ENCODE measurements at places on chromosomes 7 and 10.

DNA sequence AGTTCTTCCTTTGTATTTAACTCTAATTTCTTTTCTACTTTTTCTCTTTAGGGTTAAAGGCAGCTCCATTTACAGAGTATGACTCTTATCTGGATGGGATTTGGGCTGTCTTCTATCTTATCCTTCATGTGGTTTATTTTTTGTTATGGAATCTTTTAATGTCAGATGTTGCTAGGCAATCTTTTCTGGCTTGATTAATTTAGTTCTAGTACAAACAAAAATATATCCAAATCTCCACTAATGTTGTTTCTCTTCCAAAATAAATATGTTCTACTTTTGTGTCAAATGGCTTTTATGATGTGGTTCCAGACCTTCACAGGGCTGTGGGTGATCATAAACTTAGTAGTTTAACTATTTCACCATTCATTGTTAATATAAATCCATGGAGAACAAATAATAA lies 246.9 kb downstream of the AHR start:
- DNase-seq = no peak

GRCh38 chr10:76432016-76433012 lies 1000.9 kb downstream of the LRMDA start:
- DNase-seq = no peak

GRCh38 chr10:47031211-47031900 lies 120.1 kb downstream of the PTPN20 start:
- no peak for DNase-seq

- no peak for DNase-seq
Measured at GRCh38 chr7:1059200-1060091, 15.1 kb downstream of the GPR146 start.

DNA sequence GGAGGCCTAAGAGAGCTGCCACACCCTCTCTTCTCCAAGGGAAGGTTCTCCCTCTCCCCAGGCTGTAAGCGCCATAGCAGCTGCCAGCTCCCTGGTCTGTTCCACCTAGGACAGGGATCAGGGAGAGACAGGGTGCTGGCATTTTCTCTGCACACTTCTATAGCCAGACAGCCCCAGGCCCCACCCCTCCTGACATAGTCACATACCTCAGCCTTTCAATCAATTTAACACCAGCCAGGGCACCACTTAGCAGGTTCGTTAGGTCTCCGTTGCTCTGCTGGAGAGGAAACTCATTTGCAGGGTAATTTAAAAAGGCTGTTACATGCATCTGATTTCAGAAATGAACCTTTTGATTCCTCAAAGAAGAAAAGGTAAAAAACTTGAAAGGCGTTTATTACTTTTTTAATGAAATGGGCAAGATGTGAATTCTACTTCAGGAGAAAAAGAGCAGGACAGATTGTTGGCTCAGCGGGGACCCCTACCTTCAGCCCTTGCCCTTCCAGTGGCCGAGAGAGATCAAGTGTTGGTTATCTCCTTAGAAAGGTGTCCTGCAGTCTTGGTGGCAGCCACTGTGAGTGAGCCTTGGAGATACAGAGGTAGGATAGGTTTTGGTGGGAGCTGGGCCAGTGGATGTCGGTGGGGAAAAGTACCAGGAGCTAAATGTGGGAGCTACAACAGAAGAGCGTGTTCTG lies 180.5 kb upstream of the GALNT17 start:
- no peak for DNase-seq

DNA sequence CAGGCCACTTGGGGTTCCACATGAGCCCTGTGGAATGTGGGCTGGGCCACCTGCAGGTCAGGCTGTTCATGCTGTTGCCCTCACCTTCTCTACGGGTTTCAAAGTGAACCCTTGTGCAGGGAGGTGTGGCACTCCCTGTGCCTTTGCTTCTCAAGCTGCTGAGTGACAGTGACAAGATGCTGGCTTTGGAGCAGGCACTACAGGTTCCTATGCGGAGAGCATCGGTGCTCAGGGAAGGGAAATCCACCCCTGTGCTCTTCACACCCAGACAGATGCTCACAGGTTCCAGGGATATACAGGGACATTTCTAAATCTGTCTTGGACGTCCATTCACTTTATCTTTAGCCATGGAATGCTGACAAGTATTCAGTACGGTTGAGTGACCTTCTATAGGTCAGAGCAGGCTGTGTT lies 1005.0 kb downstream of the LRMDA start:
- DNase-seq = no peak

DNA sequence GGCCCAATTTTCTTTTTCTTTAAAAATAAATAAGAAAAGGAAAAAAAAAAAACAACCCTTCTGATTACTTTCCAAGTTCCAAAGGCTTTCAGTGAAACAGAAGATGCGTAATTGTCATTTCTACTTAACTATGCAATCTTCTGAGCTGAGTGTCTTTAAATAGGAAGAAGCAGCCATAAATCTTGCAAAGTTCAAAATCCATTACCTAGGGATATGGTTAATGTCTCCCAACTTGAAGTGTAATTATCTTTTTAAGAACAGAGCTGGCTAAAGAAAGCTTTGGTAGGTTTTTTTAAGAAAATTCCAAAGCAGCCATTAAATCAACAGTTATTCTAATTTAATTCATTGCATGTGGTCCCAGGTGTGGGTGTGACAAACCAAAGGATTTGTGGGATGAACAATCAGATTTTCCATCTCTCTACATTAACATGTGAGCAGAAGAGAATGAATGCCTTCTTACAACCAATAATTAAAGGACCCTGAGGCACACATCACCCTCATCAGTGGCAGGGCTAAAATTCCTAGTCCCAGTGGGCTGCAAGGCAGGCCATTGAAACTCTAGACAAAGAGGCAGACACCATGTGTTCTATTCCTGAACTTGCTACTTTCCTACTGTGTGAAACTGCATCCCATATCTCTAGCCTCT lies 419.2 kb downstream of the REEP3 start:
- DNase-seq = no peak

DNA sequence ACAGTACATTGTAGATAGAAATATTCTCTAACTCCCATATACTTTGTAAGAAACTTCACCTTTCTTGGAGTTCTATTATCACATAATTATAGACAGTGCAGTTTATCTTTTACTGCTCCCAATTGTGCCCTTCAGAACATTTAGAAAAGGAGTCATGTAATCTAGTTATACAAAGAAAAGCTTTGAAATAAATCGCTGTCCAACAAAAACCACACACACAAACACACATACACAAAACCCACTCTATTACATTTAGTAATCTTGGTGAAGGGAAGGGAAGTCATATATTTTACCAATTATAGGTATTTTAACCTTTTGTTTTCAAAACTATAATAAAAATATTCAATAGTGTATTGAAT lies 26.9 kb downstream of the ARL4A start:
- no peak for DNase-seq

- peak; percentile 93 for DNase-seq
Measured at GRCh38 chr10:58833771-58834561, 321.3 kb downstream of the BICC1 start.

DNA sequence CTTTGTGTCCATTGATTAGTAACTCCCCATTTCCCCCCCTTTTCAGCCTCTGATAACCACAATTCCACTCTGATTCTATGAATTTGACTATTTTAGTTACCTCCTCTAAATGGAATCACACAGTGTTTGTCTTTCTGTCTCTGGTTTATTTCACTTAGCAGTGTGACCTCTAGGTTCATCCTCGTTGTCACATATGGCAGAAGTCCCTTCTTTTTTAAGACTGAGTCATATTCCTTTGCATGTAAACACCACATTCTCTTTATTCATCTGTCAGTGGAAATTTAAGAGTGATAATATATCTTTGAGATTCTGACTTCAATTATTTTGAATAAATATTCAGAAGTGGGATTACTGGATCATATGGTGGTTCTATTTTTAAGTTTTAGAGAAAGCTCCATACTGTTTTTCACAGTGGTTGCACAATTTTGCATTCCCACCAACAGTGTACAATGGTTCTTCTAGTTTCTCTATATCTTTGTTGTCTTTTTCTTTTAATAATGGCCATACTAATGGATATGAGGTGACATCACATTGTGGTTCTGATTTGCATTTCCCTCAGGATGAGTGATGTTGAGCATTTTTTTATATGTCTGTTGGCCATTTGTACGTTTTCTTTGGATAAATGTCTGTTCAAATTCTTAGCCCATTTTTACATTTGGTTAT lies 126.1 kb upstream of the GRB10 start:
- DNase-seq = no peak

DNA sequence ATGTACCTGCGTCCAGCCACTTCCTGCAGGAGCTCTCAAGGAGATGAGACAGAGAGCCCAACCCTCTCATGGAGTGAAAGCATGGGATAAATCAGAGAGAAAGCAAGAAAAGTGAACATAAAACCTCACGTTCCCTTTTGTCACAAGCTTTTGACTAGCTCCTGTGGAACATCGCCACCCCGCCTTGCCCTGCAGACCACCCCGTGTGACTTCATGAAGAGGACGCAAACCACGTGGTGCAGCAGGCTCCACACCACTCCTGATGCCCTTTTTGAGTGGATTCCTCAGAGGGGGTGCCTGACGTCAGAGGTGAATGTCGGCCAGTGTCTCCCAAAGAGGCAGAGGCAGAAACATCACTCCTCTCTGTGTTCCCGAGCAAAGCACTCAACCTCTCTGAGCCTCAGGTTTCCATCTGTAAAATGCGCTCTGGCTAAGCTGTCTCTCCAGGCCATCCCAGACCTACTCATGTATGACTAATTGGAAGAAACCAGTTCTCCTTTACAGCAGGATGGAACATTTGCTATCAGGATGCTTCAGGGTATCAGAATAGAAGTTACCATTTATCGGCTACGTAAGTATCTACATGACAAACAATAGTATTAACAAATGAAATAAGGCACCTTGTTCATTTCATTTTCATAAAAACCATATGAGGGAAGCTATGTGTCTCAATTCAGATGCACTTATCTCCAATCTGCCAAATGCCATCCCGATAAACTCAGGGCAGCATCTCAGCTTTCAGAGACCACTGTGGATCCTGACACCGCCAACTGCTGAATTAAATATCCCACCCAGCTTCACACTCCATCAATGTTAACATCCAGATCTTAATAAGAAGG lies 5.3 kb downstream of the ZNF488 start:
- no peak for DNase-seq

GRCh38 chr7:123210986-123211385 lies 11.2 kb upstream of the SLC13A1 start:
- DNase-seq = no peak

- no peak for DNase-seq
Measured at GRCh38 chr10:29926693-29927048, 132.7 kb downstream of the JCAD start.

GRCh38 chr7:111839261-111839660 lies 277.0 kb upstream of the IMMP2L start:
- no peak for DNase-seq

DNA sequence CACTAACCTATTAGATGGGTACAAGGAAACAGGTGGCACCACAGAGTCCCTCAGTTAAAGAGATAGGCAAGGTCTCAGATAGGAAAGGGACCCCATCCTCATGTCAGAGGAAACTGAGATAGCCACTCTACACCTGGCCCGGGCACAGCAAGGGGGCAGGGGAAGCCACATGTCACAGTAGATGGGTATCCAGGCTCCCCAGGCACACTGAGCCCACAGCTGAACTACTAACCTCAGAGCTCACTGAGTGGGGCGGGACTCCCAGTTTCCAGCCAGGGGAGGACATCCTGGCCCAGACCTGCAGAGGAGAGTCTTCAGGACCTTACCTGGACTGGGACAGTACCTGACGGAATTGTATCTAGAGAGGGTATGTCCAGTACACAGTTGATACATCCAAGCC lies 3.7 kb upstream of the CDHR1 start:
- no peak for DNase-seq

GRCh38 chr10:69951658-69952057 lies 101.0 kb upstream of the MACROH2A2 start:
- DNase-seq = no peak

DNA sequence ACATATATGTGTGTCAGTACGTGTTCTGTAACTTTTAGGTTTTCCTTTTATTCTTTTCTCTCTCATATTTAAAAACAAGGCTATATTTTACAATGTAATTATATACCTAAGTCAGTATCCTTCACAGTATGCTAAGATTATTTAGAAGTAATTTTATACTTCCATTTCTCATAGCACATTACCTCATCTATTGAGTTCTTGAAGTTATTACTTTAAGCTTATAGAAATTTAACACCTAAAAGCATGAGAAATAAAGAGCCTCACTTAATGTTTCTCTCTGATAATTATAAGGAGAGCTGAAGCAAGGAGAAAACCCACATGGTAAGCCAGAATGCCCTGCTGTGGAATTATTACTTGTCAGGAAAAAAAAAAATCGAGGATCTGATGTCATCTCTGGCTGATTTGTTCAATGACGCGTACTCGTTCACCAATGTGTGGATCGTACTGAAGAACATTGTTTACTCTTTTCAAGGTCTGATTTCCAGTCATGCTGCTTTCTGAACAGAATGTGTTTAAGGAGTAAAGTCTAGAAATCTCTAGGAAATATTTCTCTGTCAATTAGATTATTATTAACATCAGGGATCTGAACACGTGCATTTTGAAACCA lies 21.9 kb downstream of the CACNB2 start:
- no peak for DNase-seq

- no peak for DNase-seq
Measured at GRCh38 chr10:52566471-52567246, 205.9 kb downstream of the MBL2 start.

DNA sequence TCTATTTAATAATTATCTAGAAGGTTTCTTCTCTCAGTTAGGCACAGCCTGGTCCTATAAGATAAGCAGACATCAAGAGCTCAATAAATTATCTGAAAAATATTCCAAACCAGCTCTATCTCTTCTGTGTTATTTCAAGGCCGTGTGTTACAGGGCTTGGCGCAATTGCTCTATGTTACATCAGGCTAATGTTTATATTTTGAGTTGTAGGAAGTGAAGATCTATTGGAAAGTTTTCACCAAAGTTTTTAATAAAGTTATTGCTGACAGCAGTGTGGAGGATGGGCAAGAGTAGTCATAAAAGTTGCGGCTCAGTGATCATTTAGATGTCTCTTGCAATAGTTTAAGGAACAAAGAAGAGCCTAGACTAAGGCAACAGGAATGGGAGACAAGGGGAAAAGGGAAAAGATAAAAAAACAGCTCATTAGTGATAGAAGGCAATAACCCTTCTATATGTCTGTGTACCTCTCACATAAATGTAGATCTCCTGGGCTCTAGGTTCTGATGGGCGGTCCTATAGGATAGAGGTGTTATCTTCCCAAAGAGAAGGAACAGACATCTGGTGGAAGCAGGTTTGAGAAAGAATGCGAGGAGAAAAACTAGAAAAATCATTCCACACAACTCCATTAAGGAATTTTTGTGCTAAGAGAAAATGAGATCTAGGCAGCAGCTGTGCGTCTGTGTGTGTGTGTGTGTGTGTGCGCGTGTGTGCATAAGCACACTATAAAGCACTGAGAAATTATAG lies 5.9 kb upstream of the ANKRD7 start:
- no peak for DNase-seq

DNA sequence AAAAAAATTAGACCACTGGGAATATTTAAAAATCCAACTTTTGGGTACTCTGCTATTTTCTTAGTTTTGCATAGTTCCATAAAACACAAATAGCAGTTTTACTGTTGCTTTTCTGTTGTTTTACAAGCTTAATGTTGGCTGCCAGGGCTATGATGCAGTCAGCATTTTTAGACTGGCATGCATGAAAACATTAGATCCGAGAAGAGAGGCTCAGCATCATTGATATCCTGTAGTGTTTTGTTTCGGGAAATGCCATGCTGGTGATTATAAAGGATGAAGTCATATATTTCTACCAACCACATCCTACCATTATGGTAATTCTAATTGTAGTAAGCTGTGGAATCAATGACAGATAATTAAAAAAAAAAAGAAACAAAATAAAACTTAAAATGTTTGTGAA lies 104.6 kb downstream of the MBL2 start:
- no peak for DNase-seq

GRCh38 chr10:124693801-124694416 lies 50.3 kb downstream of the FAM53B start:
- DNase-seq = no peak

All from forelimb muscle (tissue), 1 donor.